ENCODE measurements at places on chromosomes 4 and X.

DNA sequence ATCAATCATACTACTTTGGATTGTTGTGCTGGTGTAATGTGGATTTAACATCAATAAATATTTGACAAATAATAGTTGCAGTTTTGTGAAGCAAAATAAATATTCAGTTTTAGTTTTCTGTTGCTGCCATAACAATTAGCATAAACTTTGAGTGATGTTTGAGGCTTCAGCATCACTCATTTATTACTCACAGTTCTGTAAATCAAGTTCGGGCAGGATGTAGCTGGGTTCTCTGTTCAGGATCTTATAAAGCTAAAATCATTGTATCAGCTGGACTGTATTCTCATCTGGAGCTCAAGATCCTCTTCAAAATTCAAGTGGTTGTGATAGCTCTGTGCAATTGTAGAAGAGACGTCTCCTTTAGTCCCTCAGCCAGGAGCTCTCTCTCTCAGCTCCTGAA, 81.7 kb downstream of the CBR4 start:
- no peak for DNase-seq

- DNase-seq = no peak
Observed at GRCh38 chr4:88599298-88599697, 7.0 kb downstream of the HERC3 start.

- no peak for DNase-seq
Observed at GRCh38 chrX:5057786-5058185, 1170.9 kb downstream of the NLGN4X start.

GRCh38 chr4:84995386-84995785, 28.9 kb upstream of the WDFY3 start:
- DNase-seq = no peak

DNA sequence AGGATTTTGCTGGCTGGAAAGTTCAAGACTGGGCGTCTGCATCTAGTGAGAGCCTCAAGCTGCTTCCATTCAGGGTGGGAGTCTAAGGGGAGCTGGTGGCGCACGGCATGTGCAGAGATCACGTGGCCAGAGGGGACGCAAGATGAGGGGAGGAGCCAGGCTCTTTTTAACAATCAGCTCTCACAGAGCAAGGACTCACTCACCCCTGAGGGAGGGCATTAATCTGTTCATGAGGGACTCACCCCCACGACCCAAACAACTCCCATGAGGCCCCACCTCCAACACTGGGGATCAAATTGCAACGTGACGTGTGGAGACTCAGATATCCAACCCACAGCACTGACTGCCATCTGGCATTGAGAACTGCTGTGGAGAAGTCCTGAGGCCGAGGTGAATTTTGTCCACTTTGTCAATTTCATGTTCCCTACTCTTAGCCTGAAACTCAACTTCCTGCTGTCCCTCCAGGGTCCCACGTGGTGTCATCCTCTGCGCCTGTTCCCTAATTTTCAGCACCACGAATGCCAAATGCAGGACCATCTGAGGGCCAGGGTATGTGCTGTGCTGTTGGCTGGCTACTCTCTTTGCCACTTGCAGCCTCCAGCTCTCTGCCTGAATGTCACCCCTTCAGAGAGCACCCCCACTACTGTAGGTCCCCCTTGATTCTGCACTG, 5.6 kb downstream of the ZFP92 start:
- no peak for DNase-seq

DNA sequence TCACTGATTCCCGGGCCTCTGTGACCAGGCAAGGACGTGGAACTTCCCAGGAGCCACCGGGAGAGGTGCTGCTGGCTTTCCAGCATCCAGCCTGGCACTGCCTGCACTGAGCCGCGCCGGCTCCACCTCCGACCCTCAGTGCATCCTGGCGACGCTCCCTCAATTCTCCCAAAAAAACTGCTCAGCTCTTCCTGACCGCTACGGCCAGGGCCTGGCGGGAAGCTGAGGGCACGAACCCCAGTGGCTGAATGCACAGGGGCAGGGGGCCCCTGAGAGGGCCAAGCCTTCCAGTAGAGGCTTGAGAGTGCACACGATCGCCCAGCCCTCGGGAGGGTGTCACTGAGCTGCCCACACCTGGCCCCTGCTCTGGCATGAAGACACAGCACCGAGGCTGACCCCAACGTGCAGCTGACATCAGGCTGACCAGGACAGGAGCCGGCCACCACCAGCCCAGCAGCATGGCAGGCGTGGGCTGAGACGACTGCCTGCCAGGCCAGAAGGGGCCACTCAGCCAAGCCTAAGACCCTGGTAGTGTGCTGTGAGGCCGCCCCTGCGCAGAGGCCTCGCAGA, 6.9 kb downstream of the CTBP1 start:
- no peak for DNase-seq

- no peak for DNase-seq
Observed at GRCh38 chr4:7584606-7585159, 150.0 kb upstream of the PSAPL1 start.

DNA sequence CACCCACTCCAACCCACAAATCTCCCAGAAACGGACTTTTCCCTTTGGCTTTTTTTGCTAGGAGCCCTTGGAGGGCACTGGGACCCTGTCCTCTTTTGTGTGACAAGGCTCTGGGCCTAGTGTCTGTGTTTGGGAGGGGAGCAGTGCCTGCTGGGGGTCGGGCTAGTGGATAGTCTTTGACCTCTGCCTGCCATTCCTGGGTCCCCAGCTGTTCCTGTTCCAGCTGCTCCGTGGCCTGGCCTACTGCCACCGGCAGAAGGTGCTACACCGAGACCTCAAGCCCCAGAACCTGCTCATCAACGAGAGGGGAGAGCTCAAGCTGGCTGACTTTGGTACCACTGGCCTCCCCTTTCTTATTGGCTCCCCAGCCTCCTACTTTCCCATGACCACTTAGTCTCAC, 6.7 kb upstream of the USP11 start:
- no peak for DNase-seq
